ENCODE measurements at places on chromosomes 16 and 17.

- DNase-seq = no peak
Observed at GRCh38 chr17:66682283-66682682, 152.6 kb upstream of the CACNG5 start.

- DNase-seq = no peak
Observed at GRCh38 chr16:86052926-86053325, 154.0 kb downstream of the IRF8 start.

DNA sequence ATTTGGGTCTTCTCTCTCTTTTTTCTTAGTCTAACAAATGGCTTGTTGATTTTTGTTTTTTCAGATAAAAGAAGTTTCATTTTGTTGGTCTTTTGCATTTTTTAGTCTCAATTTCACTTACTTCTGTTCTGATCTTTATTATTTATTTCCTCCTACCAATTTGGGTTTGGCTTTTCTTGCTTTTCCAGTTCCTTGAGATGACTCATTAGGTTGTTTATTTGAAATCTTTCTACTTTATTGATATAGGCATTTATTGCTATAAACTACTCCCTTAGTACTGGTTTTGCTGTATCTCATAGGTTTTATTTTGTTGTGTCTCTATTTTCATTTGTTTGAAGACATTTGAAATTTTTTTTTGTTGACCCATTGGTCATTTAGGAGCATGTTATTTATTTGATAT is 152.2 kb upstream of the MPHOSPH6 start:
- DNase-seq = no peak

DNA sequence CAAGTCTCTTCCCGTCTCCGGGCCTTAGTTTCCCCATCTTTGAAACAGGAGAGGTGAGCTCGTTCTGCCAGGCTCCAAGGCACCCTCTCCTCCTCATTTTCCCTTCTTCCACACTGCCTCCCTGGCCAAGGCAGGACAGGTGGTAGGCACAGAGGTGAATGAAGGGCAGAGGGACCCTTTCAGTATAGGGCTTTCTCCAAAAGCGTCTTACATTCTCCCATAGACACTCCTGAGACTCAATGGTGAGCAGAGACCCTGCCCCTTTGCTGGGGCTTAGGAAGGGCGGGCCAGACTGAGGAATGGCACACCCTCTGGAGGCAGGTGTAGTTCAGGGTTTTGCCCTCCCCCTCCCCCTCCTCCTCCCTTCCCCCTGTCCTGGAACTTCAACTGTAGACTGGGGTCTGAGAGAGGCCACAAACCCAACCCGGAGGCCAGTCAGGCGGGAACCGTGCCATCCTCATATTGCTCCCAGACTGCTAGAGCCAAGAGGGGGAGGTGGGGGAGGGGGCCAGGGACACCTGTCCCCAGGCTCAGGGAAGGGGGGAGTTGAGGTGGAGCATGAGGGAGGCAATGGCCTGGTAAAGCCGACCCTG is 1.9 kb downstream of the PLEKHH3 start:
- DNase-seq = no peak

GRCh38 chr17:65855245-65855644 is 293.8 kb upstream of the AXIN2 start:
- no peak for DNase-seq

GRCh38 chr17:76844846-76845245 is 23.4 kb upstream of the MGAT5B start:
- no peak for DNase-seq

DNA sequence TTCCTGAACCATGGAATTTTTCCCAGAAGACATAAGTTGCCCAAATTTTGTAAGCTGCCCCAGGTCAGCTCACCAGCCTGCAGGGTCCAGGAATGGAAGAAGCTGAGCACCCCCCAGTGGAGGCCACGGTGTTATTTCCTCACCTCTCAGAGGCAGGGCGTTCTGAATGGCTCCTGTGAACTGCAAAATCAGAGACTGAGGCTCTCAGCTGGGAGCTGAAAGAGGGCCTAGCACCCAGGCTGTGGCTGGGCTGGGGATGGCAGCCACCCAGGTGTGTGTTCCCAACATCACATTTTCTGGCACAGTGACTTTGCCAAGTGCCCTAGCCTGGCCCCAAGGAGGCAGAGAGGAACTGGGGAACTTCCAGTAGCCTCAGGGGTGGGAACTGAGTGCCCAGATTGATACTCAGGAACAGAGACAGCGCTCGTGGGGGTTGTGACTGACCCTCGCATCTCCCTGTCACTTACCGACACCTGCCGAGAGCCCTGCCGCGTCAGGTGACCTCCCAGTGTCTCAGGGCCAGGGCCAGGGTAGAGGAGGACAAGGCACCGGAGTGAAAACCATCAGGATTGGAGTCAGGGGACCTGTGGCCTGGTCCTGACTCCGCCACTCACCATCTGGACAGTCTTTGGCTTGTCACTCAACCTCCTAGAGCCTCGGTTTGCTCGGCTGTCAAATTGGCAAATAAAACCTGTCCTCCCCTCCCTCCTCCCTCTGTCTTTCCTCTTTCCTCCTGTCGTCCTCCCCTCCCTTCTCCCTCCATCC is 11.3 kb downstream of the CACNG4 start:
- DNase-seq = no peak

- no peak for DNase-seq
Observed at GRCh38 chr16:77434530-77435271, at the start of gene ADAMTS18. TSS of gene ADAMTS18 (minus strand) at chr16:77435034. CDS start at chr16:77434695, 339 bp downstream.

All from NCI-H1048 (cell line).